ENCODE measurements at places on chromosomes 1 and 21.

GRCh38 chr21:25987531-25987930, 183.0 kb downstream of the APP start:
- DNase-seq = no peak

GRCh38 chr1:167339405-167339804, 118.7 kb downstream of the POU2F1 start:
- DNase-seq = no peak

DNA sequence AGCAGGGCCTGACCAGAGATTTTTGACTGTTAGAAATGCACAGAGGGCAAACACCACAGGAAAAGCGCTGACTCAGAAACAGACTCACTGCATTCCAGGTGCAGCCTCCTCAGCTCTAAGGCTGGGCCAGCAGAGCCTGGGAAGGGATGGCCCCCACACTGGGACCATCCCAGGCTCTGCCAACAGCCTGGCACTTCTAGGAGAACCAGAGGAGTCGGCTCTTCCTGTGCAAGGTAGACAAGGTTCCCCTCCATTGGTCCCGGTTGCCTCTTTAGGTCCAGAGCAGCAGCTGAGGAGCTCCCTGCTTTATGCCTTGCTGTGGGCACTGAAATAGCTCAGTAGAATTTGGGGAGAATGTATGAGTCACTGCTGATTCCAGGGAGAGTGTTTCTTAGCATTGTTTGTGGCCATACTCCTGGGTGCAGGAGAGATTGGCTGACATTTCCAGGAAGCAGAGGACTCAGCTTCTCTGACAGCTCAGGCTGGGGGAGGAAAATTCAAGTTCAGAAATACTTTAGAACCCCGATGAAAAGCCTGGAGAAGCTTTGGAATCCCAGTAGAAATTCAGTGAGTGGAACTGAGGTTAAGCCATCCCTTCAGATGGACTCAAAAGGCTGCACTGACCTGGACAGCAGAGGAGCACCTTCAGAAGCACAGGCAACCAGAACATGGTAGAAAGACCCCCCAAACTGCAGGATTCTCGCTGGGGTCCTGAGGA, 19.7 kb downstream of the PRAMEF1 start:
- DNase-seq = no peak

- DNase-seq = no peak
Measured at GRCh38 chr1:190711069-190711468, 233.4 kb upstream of the BRINP3 start.

DNA sequence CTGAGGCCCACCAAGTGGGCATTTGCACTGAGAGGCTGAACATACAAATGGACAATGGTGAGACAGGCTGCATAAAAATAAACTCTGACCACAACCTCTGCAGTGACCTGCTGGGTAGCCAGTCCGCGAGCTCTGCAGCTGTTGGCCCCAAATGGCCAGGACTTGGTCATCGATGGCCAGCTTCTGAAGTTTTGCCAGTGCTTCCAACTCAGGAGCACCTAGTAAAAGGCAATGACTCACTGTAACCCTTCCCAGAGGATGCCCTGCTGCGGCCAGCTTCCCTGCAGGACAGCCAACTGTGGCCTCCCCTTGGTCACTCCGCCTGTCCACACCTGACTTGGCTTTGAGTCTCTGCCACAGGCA, 185.4 kb downstream of the DYRK1A start:
- no peak for DNase-seq

GRCh38 chr1:221284028-221284427, 404.8 kb downstream of the HLX start:
- DNase-seq = peak; percentile 7

- no peak for DNase-seq
Measured at GRCh38 chr21:28069450-28069923, 923.2 kb downstream of the LTN1 start.

DNA sequence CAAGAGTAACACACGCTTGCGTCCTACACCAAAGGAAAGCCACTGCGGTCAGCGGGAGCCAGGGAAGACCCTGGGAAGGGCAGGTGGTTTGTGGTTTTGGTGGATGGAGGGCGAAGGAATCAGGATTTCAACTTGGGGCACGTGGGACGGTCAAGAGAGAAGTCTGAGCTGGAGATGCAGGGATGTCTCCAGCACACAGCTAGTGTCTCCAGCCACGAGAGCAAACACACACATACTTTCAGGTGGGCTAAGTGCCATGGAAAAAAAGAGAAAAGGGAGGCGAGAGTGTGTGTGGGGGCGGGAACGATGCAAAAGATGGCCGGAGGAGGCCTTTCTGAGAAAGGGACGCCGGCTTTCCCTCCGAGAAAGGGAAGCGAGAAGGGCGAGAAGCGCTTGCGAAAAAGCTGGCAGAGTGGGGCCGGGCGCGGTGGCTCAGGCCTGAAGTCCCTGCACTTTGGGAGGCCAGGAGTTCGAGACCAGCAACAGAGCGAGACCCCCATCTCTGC, 1.4 kb upstream of the SRRM1 start:
- DNase-seq = peak; percentile 29

DNA sequence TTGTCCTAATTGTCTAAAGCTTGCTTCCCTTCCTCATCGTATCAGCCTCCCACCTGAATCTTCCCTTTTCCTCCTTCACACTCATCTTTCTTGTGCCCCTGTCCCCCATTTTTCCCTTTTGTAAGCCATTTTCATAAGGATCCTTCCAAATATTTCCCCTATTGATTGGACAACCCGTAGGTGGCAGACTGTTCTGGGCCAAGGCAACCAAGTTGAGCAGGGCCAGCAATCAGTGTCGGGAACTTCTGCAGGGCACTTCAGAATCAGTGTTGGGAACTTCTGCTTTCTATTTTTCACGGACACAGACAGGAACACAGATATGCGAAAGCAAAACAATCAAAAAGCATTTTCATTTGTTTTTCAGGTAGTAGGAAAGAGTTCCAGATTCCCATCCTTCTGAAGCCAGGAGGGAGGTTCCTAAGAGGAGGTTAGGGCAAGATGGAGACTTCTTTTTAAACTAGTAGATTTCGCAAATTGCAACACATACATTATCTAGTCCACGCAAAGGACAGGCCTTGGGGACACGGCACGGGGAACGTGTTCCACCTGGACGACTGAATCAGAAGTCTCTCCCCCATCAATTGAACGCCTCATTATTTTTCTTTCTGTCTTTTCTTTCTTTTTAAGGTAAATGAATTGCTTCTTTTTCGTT, 691 bp upstream of the MPZL1 start:
- peak; percentile 25 for DNase-seq

DNA sequence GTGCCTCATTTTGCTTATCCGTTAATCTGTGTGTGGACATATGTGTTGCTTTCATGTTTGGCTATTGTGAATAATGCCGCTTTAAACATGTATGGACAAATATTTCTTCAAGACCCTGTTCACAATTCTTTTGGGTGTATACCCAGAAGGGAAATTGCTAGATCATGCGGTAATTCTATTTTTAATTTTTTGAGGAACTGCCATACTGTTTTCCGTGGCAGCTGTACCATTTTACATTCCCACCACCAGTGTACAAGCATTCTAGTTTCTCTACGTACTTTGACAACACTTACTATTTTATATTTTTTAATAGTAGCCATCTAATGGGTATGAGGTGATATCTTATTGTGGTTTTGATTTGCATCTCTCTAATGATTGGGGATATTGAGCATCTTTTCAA, 7.1 kb upstream of the NID1 start:
- no peak for DNase-seq
